Astrocyte of the hippocampus (primary cell): ENCODE measurements at places on chromosomes 16 and 17.

GRCh38 chr17:17508019-17508535 lies 11.9 kb upstream of the RASD1 start:
- no peak for DNase-seq

GRCh38 chr16:64809876-64810629 lies 311.8 kb downstream of the CDH11 start:
- no peak for DNase-seq

DNA sequence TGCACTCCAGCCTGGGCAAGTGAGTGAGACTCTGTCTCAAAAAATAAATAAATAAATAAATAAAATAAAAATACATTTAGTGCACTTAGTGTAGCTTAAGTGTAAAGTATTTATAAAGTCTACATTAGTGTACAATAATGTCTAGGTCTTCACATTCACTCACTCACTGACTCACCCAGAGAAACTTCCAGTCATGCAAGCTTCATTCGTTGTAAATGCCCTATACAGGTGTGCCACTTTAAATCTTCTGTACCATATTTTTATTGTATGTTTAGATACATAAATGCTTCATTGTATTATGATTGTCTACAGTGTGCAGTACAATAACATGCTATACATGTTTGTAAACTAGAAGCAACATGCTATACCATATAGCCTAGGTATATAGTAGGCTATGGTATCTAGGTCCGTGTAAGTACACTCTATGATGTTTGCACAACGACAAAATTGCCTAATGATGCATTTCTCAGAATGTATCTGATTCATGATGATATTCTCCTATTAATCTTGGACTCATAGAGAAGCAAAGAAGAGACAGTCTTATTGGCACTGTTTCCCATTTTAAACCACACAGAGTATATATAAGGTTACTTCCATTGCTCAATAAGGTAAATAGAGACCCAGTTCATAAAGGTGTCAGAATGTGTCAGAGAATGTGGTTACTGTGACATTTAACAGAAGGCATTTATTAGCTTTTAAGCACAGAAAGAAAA lies 1314.9 kb downstream of the CDH11 start:
- DNase-seq: no peak

GRCh38 chr17:54795046-54795445 lies 105.6 kb upstream of the TOM1L1 start:
- DNase-seq: no peak

DNA sequence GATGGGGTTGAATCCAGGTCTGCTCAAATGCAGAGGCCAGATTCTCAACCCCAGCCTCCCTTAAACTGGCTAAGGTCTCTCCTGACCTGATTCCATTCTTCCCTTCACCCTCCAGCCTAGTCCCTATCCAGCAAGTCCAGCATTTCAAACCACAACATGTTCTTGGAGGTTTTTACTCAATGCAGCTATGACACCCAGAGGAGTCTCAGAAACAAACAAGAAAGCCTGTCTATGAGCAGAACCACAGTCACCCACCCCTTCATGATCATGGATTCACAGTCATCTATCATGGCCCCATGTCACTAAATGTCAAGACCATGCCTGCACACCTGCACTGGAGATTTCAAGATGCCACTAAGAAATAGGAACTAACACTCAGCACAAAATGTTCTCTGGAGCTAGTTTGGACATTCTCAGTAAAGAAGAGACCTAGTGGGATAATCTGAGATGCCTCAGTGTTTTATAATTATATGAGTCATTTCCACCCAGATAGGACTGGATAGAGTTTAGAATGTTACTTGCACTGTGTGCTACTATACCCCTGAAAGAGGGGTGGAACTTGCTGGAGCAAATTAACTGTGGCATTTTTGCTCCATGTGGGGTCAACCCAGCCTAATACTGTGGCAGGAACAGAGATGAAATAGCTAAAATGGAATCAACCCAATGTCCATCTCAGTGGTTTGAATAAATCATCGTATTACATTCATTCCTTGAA lies 9.5 kb upstream of the METTL22 start:
- no peak for DNase-seq

DNA sequence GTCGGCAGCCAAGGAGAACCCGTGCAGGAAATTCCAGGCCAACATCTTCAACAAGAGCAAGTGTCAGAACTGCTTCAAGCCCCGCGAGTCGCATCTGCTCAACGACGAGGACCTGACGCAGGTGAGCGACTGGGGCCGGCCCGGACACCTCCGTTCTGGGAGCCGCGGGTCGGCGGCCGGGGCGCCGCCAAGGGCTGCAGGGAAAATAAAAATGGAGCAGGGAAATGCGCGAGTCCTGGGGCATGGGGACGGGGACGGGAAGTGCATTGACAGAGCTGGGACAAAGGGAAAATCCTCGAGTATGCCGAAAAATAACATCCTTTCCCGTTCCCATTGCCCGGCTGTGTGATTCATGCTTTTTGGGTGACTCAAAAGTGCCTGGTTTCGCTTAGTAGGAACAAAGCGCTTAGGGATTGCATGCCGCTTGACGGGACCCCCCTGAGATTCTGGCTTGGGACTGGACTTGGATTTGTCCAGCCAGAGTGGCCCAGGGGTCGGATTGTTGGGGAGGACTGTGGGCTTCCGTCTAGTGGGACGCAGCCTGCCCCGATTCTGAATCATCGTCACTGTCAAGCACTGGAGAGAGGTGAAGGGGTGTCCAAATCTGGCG lies 699 bp downstream of the MPRIP start:
- peak; percentile 73 for DNase-seq

DNA sequence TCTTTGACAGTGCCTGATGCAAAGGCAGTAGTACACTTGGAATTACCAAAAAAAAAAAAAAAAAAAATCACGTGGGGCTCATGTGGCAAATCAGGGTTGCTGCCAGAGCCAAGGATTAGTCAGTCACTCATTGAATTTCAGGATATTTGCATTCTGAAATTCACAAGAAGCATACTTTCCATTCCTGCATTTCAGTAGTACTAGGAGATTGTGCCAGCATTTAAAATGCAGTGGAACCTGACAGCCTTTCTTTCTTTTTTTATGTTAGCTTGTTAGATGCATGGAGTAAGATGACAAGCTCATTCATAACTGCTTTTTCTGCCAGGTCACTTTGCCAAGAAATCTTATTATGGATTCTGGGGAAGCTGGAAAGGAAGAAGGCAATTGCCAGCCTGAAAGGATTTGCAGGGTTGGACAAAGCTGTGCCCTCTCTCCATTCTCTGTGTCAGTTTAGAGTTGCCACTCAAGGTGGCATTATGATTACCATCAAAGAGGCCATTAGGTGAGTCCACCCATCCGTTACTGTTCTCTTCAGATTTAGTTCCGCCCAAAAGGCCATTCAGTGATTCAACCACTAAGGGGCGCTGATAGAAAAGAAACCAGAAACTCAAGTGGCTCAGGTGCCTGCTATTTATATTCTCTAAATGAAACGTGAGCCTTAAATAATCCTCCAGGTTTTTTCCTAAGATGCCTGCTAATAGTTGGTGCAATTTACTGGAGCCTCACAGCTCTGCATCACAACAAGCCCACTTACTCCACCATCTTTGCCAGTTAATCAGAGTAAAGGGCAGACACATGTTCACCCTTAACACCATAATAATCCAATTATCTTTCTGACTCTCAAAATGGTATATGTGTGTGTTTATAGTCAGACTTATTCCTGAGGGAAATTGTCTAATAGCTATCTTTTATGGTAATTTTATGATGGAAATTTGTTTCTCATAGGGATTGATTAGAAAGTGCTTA lies 59.0 kb downstream of the TANGO6 start:
- peak; percentile 86 for DNase-seq

GRCh38 chr17:81193470-81194224 lies 27.6 kb upstream of the AATK start:
- DNase-seq: no peak

DNA sequence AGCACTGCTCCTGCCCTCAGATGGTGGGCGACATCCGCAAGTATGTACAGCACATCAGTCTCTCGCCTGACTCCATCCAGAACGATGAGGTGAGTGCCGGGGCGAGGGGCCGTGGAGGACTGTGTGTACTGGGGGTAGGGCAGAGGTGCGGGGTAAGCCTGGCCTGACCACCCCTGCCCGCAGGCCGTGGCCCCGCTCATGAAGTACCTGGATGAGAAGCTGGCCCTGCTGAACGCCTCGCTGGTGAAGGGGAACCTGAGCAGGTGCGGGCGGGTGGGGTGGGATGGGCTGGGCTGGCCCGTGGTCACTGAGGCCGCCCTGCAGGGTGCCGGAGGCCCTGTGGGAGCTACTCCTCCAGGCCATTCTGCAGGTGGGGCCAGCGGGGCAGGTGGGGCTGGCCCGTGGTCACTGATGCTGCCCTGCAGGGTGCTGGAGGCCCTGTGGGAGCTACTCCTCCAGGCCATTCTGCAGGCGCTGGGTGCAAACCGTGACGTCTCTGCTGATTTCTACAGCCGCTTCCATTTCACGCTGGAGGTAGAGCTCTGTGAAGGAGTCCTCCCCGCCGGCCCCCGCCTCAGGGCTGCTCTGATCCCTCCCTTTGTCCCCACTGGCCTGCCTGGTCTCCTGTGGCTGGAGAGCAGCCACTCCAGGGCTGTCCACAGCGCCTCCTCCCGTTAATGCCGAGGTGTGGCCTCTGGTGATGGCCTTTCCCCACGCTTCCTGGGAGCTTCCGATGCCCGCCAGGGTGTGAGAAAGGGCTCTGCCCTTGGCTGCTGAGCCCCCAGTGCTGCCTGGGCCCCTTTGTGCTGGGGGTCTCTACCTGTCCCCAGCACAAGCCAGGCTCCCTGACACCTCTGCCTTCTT lies 5.0 kb downstream of the TSR3 start:
- no peak for DNase-seq

- no peak for DNase-seq
These were observed 79.6 kb upstream of the CDH11 start for GRCh38 chr16:65201511-65201910.

DNA sequence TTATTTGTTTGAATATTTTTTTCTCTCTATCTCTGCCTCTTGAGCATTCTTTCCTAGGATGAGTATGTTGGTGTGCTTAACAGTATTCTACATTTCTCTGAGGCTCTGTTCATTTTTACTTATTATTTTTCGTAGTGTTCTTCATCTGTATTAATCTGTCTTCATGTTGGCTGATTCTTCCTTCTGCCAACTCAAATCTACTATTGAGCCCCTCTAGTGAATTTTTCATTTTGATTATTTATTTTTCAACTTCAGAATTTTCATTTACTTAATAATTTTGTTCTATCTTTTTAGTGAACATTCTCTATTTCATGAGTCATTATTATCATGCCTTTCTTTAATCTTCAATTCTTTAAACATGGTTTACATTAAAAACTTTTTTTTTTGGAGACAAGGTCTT lies 3.2 kb upstream of the ST6GALNAC1 start:
- no peak for DNase-seq

- peak; percentile 79 for DNase-seq
These were observed 11.2 kb downstream of the SPNS3 start for GRCh38 chr17:4444782-4445473.
